ENCODE measurements at places on chromosomes 1 and 21.

- DNase-seq = no peak
Observed at GRCh38 chr1:162893612-162893908, 32.6 kb upstream of the CCDC190 start.

- DNase-seq = no peak
Observed at GRCh38 chr1:6891781-6892579, 106.7 kb downstream of the CAMTA1 start.

DNA sequence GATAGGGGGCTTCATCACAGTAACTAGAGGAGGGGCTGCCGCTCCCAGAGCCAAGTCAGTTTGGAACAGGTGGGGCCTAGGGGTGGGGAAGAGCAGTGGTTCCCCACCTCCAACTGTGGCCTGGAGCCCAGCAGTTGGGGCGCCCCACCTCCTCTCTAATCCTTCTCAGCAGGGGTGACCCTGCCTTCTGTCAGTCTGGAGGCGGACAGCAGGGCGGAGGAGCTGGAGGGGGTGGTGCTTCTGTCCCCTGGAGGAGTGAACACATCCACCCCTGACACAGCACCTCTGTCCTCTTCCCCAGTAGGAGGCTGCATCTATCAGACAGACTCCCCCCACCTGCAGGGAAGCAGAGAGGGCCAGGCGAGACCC lies 73.8 kb downstream of the MRPL37 start:
- no peak for DNase-seq

DNA sequence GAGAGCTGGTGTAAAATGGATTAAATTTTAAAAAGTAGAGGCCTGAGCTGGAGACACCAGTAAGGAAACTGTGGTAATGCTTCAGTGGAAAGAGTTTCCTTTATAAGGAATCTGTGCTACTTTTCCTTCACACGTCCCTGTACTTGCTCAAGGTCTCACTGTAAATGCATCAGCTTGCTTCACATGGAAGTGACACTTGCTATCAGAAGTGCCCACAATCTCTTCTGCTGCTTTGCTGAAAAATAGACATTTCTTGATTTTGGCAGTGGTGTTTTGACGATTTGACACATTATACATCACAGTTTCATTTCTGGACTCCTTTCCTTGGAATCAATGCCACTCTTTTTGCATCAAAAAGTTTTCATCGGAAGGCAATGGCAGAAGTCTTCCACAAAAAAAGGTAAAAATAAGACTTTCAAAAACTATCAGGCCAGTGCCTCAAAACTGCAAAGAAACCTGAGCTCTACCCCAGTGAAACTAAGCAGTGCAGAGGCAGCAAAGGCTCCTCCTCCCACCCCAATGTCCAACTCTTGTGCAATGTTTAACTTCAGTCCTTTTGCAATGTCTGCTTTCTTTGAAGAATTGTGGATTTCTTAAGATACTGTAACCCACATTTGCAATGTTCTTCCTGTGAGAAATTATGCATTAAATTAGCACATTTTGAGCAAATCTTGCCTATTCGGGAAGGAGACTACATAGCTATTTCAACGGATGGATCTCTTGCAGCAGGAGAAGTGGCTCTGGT lies 18.4 kb upstream of the TSPAN2 start:
- no peak for DNase-seq

DNA sequence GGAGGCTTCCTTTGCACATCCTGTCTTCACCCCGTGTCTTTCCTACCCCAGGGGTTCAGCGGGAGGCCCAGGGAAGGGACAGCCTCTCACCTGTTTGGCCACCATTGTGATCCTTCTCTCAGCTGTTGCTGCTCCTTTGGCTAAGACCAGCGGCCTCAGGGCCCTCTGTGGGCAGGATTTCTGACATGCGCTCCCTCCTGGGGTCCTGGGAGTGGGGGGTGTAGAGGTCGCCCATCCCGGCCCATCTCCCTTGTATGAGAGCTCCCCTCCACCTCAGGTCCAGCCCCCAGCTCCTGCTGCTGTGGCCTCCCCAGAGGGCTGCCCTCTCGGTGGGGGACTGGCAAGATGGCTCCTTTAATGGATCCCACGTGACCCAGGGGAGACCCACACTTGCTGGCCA lies 120.5 kb downstream of the PRDM2 start:
- DNase-seq = no peak

DNA sequence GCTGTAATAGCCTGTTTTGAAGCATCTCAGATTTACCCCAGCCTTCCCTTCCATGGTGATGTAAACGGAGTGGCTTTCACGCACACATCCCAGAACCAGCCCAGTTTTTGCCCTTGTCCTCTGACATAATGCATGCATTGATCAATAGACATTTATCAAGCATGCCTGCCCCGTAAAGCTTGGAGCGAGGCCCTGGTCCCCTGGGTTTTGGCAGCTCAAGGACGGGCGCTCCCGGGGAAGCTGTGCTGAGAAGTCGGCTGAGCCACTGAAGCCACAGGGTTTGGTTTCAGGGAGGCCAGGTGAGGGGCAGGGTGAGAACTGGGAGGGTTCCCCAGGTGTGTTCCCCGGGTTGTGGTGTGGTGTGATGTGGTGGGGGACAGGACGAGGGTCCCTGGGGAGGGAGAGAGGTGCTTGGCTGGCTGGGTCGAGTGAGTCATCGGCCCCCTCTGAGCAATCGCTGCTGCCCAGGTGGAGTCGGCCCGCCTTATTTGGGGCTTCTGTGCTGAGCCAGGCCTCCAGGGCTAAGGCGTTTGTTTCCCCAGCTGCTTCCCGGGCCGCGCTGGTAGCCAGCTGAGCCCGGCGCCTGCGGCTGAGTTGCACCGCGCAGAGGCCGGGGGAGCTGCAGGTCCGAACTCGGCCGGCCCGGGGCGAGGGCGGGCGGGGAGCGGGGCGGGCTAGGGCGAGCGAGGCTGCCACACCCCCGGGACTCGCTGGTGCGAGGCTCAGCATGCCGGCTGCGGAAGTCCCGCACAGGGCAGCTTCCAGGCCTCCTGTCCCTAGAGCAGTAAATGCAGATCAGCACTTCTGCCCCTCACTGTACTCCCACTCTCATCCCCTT lies 23.6 kb downstream of the ATP2B4 start:
- DNase-seq = peak; percentile 57

GRCh38 chr1:194952171-194952570 lies 1656.1 kb downstream of the KCNT2 start:
- no peak for DNase-seq

DNA sequence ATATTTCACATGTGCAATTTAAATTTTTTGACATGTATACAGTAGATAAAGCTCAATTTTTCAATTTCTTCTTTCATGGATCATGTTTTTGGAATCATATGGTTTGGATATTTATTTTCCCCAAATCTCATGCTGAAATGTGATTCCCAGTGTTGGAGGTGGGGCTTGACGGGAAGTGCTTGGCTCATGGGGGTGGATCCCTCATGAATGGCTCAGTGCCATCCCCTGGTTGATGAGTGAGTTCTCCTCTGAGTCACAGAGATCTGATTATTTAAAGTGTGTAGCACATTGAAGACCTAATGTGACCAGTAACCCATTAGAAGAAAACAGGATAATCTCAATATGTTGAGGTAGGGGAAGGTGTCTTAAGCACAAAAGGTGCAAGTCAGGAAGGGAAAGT lies 9.1 kb upstream of the IFI16 start:
- DNase-seq = no peak

GRCh38 chr1:43572538-43572937 lies 41.9 kb downstream of the PTPRF start:
- no peak for DNase-seq

DNA sequence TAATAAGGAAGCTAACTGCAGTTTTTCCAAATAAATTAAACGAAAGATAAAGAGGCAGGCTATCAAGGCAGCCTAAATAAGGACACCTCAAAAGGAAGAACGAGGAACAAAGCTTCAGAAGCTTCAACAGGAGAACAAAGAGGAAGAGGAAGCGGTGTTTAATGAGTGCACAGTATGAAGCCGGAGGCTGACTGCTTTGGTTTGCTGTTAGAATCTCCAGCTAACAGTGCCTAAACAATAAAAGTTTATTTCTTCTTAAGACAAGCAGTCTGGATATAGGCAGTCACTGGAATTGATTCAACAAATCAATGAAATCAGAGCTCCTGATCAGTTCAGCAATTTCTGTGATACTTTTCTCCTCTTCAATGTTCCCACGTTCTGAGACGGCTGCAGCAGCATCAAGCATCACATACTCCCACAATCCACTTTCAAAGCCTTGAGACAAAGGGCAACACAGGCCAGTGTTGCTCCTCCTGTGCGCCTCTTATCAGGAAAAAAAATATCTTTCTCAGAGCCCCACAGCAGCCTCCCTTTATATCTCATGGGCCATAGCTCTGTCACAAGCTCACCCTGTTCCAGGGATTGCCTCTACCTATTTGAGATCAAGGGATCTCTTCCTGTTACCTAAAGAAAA lies 365.6 kb upstream of the ST6GALNAC5 start:
- DNase-seq = no peak

GRCh38 chr1:2786329-2787162 lies 14.9 kb downstream of the TTC34 start:
- peak; percentile 62 for DNase-seq

DNA sequence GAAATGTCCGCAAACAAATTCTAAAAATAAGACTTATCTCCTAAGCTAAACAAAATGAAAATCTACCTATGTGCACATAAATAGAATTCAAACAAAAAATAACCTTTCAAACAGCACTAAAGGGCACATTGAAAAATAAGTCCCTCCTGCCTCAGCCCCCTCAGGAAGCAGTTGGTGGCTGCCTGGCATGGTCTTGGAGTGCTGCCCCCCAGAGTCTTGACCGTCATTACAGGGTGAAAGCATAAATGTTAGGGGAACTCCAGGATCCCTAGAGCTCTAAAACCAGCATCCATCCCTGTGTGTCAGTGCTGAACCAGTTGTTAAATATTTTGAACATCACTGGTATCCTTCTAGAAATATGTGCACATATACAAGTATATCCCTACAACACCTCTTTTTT lies 6.5 kb upstream of the NPL start:
- DNase-seq = no peak

- DNase-seq = no peak
Observed at GRCh38 chr21:16587681-16588375, 858.0 kb downstream of the USP25 start.

DNA sequence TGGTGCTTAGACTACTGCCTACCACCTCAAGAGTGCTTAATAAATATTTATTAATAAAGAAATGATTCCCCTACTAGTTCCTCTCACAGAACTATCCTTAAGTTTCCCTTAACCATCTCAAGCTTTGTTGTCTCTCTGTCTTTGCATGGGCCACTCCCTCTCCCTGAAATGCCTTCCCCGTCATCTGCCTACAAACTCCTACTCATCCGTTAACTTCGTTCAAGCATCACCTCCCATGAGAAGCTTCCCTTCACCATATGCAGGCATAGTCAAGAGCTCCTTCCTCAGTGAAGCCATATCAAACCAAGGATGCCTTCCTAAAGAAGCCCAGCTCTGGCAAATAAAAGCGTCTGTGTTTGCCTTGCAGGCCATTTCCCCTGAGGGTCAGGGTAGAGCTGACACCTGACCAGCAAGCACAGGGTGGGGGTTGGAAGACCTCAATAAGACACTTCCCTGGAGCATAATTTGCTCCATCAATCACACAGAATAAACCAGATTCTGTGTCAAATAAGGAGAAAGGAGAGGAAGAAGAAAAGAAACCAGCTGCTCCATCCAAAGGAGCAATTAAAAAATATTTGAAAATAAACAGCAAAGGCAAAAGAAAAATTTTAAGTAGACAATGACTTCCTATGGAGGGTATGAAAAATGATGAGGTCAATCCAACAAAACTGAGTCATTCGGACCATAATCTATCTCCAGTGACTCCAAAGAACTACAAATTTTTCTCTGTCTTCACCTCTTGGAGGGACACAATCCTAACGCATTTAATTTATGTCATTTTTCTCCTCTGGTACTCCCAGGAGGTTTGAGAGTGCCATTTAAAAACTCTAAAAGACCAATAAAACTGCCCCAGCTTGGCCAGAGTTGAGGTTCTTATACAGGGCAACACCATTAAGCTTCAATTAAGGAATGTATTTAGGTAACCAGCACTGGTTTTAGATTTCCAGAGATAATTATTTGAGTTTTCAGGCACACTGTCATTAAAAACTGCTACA lies 303.6 kb downstream of the KCNH1 start:
- DNase-seq = no peak

- no peak for DNase-seq
Observed at GRCh38 chr1:230915078-230915477, 46.8 kb upstream of the C1orf198 start.

- DNase-seq = no peak
Observed at GRCh38 chr1:17193222-17194132, 11.5 kb upstream of the PADI1 start.

DNA sequence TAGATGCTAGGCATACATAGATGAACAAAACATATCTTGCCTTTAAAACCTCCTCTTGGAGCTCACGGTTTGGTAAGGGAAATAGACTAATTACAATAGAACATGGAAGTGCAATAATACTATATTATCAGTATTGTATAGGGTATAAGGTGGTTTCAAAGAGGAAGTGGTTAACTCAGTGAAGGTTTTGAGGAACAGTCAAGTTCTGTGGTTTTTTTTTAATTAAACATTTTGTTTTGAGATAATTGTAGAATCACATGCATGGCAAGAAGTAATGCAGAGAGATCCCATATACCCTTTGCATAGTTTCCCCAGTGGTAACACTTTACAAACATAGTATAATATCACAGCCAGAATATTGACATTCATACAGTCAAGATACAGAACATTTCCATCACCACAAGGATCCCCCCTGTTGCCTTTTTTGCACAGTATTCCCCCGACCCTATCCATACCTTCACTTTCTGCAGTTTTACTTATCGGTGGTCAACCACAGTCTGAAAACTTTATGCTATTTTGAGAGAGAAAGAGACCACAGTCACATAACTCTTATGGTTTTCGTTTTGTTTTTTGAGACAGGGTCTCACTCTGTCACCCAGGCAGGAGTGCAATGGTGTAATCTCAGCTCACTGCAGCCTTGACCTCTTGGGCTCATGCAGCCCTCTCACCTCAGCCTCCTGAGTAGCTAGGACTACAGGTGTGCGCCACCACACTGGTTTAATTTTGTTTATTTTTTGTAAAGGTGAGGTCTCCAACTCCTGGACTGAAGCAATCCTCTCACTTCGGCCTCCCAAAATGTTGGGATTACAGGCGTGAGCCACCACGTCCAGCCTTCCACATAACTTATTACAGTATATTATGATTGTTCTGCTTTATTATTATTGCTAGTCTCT lies 60.5 kb upstream of the KIAA1614 start:
- DNase-seq = no peak

DNA sequence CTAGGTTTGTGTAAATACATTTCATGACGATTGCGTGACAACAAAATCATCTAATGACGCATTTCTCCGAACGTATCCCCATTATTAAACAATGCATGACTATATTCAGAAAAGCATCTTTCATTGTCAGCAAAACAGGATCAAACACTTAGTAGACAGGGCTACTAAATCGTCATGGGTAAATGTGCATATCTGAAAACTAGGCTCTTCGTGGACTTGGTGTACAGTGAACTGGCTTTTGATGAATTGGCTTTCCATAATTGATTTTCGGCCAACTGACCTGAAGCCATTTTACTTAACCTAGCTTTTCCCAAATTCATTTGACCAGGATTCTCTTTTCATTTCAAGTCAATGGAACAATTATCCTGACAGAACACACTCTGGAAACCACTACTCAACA lies 665.0 kb downstream of the SMYD3 start:
- DNase-seq = no peak

DNA sequence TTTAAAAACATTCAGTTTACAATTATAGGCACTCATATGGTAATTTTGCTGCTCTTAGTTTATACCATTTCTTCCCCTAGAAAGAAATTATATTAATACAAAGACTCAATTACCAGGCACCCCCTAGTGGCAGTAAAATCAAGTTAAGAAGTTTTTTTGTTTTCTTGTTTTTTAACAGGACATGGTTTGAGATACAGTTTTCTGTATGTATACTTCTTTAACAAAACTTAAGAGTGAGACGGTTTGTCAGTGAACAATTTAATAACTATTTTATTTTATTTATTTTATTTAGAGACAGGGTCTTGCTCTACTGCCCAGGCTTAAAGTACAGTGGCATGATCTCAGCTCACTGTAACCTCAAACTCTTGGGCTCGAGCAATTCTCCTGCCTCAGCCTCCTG lies 224.6 kb downstream of the FAF1 start:
- DNase-seq = no peak
